ENCODE measurements at places on chromosomes 3 and 15. TPM values are rescaled to one million over a fixed set of nuclear protein-coding genes. Genes with fewer than 3 reads are reported as not detected.

DNA sequence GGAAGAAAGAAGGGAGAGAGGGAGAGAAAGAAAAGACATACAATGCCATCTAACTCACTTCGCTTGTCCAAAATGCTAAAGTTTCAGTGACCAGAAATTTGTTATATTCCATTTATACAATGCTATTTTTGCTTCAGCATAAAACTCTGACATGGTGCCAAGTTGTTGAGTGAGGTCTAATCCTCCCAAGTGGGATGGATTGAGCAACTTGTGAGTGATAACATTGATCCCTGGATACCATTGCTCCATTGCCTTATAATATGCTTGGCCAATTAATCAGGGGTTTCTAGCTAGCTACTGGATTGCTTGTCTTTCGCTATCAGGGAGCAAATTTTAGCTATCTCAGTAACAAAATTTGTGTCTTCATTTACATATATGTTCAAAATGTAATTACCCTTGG lies 615.6 kb upstream of the DPPA4 start:
- no peak for DNase-seq

DNA sequence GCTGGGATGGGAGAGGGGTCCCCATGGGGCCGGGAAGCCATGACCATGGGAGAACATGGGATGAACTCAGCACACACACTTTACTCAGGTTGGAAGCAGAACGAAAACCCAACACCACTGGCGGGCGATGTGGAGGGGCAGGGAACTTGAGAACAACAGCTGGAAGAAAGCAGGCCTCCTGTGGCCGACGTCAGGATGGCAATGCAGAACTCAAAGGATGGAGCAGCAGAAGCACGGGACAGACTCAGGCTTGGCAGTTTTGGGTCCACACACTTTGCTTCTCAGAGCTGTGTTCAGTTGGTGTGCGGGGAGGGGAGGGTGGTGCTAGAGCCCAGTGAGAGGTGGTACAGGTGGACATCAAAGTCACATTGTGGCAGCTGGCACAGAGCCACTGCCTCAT lies 80.7 kb downstream of the SEC22A start:
- no peak for DNase-seq

GRCh38 chr3:127867412-127867811 lies 45.1 kb upstream of the MGLL start:
- no peak for DNase-seq

DNA sequence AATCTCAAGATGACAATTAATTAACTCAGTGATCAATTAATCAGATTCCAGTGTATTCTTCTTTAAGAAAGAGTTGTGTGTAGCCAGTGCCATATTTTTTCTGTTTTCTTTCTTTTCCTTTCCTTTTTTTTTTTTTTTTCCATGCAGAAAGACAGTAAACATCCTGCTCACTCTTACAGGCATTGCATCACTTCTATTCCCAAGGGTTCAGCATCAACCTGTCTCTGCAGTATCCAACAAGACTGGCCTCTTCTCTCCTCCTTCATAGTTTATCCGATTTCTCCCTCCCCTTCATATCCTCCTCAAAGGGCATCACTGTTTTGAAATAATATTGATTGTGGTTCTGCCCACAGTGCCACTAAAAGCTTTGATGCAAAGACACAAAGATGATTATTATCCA lies 17.0 kb upstream of the SLC9A9 start:
- DNase-seq: no peak

- no peak for DNase-seq
These were observed 622.2 kb downstream of the EDEM1 start for GRCh38 chr3:5809586-5810246.

DNA sequence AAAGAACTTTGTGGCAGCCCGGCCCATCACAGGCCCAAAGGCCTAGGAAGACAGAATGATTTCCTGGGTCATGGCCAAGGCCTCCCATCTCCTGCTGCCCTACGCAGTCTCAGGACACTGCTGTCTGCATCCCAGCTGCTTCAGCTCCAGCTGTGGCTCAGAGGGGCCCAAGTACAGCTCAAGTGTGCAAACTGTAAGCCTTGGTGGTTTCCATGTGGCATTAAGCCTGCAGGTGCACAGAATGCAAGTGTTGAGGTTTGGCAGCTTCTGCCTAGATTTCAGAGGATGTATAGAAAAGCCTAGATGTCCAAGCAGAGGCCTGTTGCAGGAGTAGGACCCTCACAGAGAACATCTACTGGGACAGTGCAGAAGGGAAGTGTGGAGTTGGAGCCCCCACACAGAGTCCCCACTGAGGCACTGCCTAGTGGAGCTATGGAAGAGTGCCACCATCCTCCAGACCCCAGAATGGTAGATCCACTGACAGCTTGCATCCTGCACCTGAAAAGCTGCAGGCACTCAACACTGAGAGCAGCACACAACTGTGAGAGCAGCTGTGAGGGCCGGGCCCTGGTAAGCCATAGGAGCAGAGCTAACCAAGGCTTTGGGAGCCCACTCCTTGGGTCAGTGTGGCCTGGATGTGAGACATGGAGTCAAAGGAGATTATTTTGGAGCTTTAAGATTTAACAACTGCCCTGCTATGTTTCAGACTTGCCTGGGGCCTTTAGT lies 208.2 kb upstream of the CMC1 start:
- DNase-seq: no peak

DNA sequence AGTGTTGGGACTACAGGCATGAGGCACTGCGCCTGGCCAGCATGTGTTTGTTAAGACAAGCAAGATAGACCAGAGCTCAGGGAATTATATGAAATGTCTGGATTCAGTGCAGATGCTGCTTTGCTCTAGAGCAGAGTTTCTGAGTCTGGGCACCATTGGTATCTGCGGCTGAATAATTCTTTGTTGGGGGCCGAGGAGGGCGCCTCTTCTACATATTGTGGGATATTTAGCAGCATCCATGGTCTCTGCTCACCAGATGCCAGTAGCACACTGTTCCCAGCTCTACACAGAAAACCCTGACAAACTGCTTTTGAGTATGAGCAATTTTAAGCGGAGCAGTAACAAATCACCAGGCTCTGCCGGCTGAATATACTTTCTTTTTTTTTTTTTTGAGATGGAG lies 3.6 kb upstream of the LDHAL6B start:
- DNase-seq: no peak

DNA sequence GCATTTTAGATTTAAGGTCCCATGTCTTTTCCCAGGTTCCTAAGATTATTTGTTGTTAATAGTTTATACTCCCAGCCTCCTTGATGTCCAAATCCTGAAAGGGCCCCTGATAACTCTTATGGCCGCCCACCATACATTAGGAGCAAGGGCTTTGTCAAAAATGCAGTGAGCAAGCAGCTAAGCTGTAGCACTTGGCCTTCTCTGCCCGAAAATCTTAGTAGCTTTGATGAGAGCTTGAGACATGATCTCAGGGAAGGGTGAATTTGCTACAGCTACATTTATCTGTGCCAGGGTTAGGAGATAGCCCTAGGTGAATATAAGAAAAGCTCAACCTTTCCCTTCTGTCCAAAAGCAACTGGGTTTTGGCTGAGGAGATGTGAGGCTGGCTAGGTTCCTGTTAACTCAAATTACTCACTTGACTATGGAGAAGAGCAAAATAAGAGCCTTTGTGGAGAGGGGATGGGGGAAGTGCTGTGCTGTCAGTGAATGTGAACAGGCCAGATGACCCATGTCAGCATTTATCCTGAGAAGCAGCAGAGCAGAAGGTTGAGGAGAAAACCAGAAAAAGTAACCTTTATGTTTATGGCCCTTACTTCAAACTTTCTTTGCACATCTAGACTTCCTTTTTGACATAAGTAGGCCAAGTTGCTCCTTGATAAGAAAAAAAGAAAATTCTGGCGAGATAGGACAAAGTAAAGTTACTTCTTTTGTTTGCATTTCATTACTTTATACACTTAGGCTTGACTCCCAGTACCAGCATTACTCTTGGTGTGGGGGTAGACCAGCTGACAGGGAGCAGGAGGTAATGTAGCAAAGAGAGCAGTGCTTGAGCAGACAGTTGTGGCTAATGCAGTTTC lies 21.1 kb downstream of the MAPK6 start:
- no peak for DNase-seq

DNA sequence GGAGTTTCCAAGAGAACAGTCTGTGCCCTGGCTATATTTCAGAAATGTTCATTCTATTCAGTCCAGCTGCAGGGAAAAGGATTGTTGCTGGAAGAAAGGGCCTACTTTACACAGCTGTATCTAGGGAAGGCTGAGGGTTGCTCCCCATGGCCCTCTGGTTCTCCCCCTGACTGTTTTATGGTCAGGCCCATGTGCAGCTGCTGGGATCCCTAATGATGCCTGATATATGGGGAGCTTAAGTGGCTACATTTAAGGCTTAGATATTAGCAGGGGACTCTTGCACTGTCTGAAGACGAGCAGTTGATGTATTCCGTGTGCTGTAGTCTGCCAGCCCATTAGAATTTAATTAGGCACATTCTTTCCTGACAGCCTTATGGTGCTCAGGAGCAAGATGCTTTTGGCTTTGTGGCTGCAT lies 72.0 kb downstream of the FAM43A start:
- DNase-seq: no peak

- DNase-seq: peak; percentile 44
These were observed 2.2 kb upstream of the HES1 start for GRCh38 chr3:194133661-194134230.

- no peak for DNase-seq
These were observed 1015.5 kb downstream of the PLOD2 start for GRCh38 chr3:145145461-145145860.

DNA sequence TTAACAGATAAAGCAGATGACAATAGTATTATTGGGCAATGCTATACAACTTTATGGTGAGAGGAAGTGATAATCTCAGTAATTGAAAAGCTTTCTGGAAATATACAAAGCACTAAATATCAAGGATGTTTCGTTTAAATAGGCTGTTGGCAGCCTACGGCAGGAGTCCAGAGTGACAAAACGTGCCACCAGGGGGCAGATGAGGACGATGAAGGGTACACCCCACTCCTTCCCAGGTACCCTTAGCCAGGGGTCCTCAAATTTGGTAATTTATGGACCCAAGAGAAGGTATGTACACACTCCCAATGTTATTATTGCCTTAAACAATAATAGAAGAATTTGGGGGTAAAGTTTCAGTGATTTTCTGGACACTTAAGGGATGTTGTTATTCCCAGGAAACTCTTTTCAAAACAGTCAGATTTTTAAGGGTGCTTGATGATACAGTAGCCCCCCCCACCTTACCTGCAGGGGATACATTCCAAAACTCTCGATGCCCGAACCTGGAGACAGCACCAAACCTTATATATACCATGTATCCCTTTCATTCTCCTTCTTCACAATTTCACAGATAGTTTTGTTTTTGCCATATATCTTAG lies 1.4 kb upstream of the MAGEL2 start:
- DNase-seq: no peak

GRCh38 chr3:194330160-194330559 lies 21.0 kb downstream of the CPN2 start:
- DNase-seq: no peak

DNA sequence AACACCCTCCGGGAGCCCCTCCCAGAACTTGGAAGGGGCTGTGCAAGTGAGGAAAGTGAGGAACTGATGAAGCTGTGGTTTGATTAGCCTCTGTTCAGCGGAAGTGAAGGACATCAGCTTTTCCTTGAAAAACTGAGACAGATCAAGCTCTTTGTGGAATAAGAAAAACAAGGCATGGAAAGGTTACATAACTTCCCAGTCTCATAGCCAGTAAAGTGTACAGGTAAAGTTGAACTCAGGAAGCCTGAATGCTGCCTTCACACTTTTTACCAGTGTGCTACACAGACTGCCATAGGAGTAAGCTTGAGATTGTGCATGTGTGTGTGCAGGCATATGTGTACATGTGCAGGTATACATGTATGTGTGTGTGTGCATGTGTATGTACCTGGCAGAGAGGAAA lies 293.2 kb downstream of the FGF12 start:
- no peak for DNase-seq

- DNase-seq: no peak
These were observed 48.2 kb upstream of the CSPG4 start for GRCh38 chr15:75760704-75761435.

- DNase-seq: no peak
These were observed 16.2 kb downstream of the CEP152 start for GRCh38 chr15:48794697-48795134.

DNA sequence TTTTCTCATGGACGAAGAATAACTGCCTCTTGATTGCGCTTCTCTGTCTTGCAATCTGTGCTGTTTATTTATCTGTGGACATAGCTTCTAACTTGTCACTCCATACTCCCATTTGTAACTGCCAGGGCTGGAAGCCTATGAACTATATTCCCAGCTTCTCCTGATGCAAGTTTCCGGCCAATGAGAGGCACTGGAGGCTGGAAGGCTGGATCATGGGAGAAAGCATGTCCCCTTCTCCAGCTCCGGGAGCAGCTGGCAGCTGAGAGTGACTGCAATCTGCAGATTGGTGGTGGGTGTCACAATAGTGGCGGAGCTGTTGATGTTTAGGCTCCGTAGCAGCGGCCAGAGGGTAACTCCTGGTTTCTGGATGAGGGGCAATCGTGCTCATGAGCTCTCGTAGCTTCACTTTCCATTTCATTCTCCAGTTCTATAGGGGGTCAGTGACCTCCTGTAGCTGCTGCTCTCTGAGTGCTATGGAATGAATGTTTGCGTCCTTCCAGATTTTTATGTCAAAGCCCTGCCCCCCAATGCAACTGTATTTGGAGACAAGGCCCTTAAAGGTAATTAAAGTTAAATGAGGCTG lies 35.7 kb upstream of the PCSK6 start:
- DNase-seq: no peak

DNA sequence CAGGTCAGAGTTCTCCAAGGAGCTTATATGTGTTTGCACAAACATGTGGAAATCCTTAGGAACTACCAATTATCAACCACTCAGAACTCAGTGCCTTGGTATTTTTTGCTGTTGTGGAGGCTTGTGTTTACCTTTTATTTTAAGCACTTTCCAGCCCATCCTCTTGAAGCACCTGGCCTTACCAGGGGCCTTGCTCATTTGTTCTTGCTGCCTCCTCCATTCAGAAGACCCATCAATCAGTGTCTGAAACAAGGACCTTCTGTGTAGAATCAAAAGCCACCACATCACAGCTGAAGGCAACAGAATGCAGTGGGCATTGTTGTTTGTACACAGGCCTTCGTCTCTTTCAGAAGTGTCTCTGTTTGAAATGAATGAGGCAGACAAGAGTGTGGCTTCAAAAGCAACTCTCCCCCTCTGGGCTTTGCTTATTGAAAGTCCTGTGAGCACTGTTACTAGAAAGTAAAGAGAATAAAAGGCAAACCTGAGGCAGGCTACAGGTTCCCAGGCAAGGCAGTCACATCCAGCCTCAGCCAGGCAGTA lies 24.5 kb upstream of the LIPC start:
- DNase-seq: no peak

GRCh38 chr3:123036352-123037014 lies 8.9 kb upstream of the SEMA5B start:
- no peak for DNase-seq

The RAB43 gene
- 13.4 TPM for polyA plus RNA-seq

The DUOXA2 gene
- 0.07 TPM for polyA plus RNA-seq

The SV2B gene
- 0.16 TPM for polyA plus RNA-seq

The ANKRD63 gene
- not detected for polyA plus RNA-seq

The UBAP1L gene
- polyA plus RNA-seq: 1.0 TPM

The DNASE1L3 gene
- 94.5 TPM for polyA plus RNA-seq

The TMEM207 gene
- not detected for polyA plus RNA-seq

The FOXB1 gene
- not detected for polyA plus RNA-seq

All from liver (tissue), 10 donors.